ENCODE measurements at places on chromosomes 7 and 10.

DNA sequence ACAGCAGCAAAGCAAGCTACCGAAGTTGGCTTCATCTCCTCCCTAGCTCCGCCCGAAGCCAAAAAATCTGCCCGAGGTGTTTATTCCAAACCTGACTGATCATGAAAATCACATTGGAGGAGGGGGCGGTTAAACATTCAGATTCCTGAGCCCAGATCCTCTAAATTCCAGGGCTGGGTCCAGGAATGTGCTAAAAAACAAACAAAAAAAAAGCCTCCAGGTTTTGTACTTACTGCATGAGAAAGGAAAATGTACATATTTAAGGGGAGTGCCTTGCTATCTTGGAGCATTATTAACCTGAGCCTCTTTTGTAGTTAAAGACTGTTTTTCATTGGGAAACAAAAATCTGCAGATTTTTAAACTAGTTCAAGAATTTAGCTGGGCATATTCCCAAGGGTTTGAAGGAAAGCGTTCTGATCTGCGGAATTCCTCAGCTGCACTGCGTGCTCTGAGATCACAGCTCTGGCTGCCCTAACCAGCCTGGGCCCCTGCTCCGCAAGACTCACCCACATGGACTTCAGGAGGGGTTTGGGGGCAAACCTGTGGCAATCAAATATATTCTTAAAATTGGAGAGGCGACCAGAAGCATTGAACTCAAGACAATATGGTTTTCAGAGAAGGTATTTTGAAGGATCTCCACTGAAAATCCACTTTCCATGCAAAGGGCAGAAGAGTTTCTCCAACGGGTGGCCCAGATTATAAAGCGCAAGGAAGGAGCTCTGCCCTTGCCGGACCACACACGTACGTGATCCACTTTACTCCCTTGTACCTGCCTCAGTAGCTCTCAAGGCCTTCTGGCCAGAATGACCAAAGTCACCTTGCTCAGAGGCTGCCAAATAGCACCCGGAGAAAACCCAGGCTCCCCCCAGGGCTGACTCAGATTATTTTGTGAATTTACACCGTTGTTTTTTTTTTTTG lies 10.0 kb upstream of the TNS3 start:
- no peak for DNase-seq

GRCh38 chr10:27258838-27259812 lies 18.5 kb upstream of the ACBD5 start:
- peak; percentile 64 for DNase-seq

GRCh38 chr10:12721334-12721733 lies 280.2 kb downstream of the CCDC3 start:
- no peak for DNase-seq

DNA sequence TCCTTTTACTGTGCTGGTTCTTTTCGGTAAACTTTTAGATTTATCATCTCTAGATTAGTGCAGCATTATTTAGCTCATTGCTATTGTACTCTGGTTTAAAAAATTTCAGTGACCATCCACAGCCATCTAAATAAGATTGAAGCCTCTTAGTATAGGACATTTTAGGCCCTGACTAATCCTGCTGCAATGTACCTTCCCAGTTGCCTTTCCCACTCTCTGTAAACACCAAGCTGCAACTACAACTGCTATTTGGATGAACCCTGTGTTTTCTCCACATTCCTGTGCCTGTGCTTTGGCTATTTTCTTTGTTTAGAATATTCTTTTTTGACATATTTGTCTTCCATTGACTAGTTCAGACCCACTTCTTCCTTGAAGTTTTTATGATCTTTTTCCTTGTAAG lies 314.6 kb downstream of the AUTS2 start:
- DNase-seq, result no peak

DNA sequence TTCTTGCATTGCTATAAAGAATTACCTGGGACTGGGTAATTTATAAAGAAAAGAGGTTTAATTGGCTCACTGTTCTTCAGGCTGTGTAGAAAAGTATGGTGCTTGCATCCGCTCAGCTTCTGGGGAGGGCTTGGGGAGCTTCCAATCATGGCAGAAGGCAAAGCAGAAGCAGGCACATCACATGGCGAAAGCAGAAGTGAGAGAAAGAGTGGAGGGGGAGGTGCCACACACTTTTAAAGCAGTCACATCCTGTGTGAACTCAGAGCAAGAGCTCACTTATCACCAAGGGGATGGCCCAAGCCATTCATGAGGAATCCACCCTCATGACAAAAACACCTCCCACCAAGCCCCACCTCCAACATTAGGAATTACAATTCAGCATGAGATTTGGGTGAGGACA lies 303.5 kb downstream of the OTUD1 start:
- no peak for DNase-seq

Data from nephron progenitor cell (in vitro differentiated cells).